Islet precursor cell (in vitro differentiated cells): ENCODE measurements at places on chromosomes 4 and X.

DNA sequence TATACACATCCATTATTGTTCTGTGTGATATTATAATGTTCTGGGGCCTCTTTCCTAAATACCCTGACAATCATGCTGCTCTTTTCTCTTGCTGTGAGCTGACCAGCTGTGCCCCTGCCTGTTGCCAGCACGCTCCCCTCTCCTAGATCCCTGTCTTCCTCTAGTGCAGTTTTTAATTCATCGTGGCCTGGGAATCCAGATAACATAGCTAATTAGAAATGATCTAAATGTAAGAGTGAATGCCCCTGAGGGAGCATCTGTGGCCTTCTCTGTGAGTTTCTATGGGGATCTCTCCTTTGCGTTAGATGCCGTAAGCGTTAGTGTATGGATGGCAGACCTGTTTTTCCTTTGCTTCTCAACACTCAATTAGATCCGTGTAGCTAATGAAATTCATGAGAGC is 434.3 kb downstream of the SPRY1 start:
- no peak for DNase-seq

DNA sequence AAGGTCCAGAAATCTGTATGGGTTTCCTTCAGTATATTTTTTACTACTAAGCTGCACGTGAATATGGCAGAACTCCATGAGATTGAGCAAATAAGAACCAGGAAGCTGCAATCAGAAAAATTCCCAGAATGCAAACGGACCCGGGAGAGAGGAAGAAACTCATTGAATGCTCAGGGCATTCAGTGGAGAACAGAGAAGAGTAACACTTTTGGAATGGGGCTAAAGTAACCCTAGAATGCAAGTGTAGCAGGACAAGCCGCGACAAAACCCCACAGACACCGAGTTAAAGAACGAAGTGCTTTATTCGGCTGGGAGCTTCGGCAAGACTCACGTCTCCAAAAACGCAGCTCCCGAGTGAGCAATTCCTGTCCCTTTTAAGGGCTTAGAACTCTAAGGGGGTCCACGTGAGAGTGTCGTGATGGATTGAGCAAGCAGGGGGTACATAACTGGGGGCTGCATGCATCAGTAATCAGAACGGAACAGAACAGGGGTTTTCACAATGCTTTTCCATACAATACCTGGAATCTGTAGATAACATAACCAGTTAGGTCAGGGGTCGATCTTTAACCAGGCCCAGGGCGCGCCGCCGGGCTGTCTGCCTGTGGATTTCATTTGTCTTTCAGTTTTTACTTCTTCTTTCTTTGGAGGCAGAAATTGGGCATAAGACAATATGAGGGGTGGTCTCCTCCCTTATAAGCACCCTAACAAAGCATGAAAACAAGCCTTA is 56.4 kb downstream of the RAB28 start:
- DNase-seq: no peak

GRCh38 chrX:38770152-38770551 is 31.1 kb upstream of the MID1IP1 start:
- peak; percentile 53 for DNase-seq

GRCh38 chr4:42658261-42658660 is 1.4 kb upstream of the ATP8A1 start:
- DNase-seq: no peak

- DNase-seq: no peak
Measured at GRCh38 chr4:123893011-123893981, 496.7 kb downstream of the SPRY1 start.

DNA sequence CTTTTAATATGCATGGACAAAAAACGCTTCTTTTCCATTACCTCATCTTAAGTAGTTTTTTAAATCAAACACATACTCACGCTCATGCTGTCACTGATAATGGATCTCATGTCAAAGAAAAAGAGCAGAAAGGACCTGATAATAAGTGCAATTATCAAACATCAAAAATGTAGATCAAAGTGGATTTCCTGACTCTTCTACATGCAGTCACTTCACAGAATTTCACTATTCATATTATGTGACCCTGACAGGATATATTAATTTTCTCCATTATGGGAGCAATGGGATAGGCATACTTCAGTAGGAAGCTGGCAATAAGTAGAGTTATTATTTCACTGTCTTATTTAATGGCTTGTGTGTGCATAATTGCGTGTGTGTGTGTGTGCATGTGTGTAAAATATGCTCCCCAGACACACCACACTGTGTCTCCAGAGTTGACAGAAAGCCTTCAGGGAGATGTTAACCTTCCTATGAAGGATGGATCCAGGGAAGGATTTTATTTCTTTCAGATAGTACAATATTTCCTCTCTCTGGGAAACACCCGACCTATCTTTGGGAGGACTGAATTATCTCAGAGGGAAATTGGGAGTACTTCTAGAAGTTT is 445.2 kb downstream of the SH2D1A start:
- DNase-seq: no peak

DNA sequence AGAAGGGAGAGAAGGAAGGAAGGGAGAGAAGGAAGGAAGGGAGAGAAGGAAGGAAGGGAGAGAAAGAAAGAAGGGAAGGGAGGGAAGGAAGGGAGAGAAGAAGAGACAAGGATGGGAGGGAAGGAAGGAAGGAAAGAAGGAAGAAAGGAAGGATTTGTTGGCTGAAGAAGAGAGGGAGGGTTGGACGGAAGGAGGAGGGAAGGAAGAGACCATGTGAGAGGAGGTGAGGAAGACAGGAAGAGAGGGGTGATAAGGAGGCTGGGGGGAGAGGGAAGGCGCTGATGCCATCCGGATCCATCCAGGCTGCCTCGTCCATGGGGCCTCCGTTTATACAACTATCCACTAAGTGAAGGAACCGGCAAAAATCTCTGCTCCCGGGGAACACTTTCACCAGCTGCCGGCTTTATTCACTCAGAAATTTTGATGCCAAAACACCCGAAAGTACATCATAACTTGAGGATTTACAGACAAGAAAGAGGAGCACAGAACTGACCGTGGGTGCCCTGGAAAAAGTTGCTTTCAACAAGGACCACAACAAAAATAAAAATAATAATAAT is 14.9 kb downstream of the DHRSX start:
- no peak for DNase-seq

DNA sequence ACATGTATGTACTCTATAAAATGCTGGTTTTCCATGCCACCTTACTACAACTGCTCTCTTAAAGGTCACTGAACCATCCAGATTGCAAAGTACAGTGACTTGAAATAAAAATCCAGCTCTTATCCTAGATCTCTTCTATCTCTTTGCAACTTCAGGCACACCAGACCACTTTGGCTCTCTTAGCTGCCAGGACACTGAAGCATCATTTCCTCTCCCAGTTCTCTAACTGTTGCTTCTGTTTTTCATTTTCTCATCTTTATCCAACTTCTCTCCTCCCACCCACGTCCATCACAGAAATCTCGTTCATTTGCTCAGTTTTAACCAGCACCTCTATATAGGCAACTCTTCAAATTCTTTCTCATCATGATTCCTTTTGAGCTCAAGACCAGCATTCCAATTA is 74.3 kb downstream of the METTL14 start:
- no peak for DNase-seq

DNA sequence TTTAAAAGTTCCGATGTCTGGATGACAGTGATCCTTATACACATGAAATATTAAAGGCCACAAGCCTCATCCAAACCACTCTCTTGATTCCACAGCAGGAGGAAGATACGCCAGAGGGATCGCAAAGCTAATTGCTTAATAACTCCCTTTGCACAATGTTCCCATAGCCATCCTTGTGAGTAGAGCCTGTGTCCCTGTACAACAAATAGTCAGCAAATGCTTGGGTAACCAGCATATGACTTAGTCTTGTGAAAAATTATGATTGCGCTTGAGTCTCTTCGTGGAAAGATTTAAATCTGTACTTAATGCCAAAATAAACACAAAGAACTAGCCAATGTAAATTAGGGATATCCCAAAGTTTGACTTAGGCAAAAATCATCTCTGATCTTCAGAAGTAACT is 31.5 kb downstream of the SLC9A7 start:
- no peak for DNase-seq

GRCh38 chr4:156970501-156971164 is 966 bp downstream of the PDGFC start:
- peak; percentile 87 for DNase-seq

- DNase-seq: peak; percentile 11
Measured at GRCh38 chr4:3307060-3307459, 14.2 kb downstream of the RGS12 start.

DNA sequence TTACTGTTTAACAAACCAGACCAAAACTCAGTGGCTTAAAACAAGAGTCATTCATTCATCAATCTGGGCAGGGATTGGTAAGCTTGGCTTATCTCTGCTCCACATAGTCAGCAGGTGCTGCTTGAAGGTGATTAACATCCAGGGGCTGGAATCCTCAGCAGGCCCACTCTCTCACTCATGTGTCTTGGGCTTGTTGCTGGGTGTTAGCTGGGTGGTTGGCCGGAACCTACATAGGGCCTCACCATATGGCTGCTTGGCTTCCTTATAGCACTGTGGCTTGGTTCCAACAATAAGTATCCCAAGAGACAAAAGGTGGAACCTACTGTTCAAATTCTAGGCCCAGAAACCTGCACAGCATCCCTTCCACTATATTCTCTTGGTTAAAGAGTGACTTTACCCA is 125.0 kb downstream of the RASGEF1B start:
- no peak for DNase-seq

DNA sequence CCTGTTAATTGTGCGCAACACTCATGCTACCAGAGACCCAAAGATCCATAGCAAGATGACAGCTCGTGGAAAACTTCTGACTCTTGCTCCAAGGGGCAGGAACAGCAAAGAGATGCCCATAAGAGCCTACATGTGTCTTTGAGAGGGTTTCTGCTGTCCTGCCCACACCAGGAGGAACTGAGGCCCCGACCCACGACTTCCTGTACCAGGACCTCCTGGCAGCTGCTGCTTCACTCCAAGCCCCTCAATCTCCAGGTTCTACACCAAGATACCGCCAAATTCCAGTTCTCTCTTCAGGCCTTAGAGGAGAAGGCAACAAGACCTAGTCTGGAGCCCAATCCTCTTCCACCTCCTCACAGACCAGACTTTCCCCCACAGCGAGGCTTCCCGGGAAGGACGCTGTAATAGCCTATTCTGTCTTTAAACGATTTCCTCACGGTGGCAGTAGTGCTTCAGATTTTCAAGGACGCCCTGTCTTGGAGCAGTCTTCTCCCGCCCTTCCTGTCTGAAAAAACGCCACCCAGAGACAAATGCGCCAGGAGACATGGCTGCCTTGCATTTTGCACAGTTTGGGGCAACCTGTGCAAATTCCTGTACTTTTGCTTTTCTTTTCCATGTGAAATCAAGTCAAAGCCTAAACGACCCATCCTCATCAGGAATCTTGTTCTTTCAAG is 230.2 kb upstream of the STK26 start:
- DNase-seq: no peak

DNA sequence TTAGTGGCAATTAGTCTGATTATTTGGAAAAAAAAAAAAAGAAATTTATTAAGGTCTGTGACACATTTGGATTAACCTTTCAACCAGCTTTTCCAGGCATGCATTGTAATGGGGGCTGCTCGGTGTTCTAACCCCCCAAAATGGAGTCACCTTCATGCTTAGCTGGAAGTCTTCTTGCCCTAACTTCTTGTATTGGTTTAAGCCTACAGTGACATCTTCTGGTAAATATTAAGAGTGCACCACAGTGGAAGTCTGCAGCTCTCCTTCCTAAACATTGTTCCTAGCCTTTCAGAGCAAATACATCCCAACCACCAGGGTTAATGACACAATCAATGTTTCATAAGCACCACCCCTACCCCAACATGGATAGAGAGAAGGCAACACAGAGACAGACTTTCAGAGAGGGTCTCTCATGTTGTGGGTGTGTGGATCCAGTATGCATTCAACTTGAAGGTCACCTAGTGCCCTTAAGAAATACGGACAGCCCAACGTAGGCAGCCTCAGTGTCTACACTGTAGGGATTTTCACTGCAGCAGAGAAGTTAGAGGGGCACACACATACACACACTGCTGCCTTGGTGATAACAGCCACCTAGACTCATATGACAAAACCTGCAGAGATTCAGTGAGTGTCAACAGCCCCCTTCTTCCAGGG is 142.9 kb upstream of the MBNL3 start:
- DNase-seq: no peak

DNA sequence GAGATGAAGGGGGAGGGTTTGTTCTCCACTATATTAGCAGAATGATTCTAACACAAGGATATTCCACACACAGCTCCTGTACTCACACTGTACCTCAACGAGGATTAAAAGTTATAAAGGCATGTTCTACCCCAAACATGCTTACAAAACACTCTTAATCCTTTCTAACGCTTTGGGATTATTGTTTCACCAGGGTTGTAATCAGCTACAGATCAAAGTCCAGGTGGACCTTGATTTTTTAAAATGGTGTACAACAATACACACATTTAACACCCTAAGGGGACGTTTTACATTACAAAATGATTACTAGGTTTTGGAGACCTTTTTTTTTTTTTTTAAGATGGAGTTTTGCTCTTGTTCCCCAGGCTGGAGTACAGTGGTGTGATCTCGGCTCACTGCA is 50.3 kb upstream of the MAP3K15 start:
- no peak for DNase-seq

- DNase-seq: no peak
Measured at GRCh38 chr4:66032571-66032970, 362.3 kb upstream of the EPHA5 start.

GRCh38 chrX:27555514-27555913 is 34.6 kb upstream of the DCAF8L2 start:
- no peak for DNase-seq

DNA sequence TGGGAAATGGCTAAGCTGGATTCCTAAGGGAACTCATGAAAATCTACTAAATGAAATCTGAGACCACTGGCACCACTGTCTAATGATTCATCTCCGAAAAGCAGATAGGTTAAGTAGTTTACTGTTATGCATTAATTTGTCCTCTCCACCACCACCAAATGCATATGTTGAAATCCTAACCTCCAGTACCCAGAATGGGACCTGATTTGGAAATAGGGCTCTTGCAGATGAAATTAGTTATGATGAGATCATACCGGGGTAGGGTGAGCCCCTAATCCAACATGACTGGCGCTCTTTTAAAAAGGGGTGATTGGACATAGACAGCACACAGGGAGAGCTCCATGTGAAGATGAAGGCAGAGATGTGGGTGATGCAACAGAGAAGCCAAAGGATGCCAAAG is 124.9 kb upstream of the GUCY1A1 start:
- DNase-seq: no peak

DNA sequence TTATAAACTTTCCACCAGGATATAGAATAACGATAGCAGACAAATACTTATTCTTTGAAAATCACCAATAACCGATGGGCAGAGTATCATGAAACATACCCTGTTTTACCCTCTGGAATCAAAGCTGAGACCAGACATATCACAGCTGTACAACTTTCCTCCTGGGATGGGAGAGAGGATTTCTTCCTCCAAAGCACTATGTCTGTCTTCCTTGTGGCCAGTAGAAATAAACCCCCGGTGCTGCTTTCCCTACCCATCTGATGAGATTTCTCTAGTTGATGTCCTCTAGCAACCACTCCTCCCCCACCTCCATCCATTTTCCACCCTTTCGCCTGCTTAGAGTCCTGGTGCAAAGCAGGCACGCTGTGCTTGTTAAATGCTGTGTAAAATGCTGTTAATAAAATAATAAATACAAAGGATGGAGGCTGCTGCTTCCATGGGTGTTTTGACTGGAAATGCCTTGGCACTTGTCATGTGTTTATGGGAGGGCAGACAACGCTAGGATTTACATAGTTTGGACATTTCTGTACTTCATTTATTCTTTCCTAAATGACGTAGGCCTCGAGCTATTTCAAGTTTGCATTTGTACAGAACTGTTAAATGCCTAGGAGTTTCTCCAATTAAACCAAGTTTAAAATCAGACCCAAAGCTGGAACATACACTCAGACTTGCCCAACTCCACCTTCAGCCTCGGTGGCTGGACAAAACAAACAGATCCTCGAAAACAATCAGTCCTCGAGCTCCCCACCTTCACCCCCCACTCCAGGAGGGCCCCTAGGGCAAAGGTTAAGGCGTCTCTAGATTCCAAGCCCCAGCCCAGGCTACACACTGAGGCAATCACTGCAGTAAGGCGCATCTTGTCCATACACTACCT is 10.1 kb downstream of the BCOR start:
- no peak for DNase-seq
